ENCODE measurements at places on chromosomes 5 and 9. TPM values are rescaled to one million over a fixed set of nuclear protein-coding genes. Genes with fewer than 3 reads are reported as not detected.

DNA sequence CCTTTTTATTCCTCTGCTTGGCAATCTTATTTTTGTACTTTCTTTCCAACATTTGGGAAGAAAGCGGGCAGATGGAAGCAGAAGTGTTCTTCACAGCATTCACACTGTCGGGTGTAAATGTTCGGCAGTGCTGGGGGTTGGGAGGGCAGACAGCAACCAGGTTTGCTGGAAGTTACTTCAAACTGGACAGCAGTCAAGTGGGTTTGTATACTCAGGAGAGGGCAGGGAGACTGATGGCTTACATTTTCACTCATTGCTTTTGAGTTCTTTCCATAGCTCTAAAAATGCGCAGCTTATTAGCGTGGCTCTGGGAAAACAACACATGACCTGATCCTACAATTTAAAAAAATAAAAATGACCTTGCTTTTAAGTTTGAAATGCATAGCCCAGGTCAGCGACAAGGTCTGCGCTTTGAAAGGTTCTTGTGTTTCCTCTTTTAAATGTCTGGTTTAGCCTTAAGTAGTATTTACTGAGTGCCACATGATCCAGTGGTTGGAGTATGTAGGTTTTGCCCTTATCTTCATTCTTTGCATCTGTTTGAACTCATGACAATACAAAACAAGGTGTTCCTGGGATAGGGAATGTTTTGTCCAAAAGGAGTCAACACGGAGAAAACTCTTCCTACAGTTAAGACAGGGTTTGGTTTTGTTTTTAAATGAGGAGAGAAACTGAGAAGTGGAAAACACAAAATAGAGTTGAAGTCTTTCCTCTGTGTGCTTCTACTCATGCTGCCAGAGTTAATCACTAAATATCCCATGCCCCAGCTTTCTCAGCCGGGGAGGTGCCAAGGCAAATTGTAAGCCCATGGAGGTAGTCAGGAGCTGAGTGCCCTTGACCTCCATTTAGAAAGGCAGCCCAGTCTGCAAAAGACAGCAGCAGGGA lies 132.7 kb upstream of the DMRT1 start:
- DNase-seq: no peak

- no peak for DNase-seq
Observed at GRCh38 chr5:104456122-104456521, 893.5 kb upstream of the NUDT12 start.

NCS1 gene
- 11.7 TPM for total RNA-seq

DNA sequence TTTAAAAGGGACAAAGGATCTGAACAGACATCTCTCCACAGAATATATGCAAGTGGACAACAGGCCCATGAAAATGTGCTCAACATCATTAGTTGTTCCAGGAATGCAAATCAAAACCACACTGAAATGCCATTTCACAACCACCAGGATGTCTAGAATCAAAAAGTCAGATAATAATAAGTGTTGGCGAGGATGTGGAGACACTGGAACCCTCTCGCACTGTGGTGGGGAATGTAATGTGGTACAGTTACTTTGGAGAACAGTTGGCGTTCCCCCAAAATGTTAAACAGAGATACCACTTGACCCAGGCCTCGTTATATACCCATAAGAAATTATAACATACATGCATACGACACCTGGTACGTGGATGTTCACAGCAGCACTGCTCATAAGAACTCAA lies 38.6 kb downstream of the SARDH start:
- no peak for DNase-seq

DNA sequence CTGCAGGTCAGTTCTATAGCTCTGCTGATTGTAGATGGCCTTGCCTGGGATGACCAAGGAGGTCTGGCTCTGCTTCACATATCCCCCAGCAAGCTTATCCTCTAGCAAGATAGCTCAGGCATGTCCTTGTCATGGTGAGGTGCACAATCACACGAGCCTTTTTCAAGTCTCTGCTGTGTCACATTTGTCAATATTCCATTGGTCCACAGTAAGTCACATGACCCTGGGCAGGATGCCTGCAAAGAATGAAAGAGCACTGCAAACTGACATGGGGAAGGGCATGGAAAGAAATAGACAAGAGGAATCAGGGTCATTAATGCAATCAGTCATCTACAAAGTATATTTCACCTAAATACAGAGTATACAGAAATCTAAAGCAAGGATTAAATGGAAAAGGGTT lies 142.0 kb downstream of the RORB start:
- DNase-seq: no peak

WDR31 gene
- total RNA-seq: 4.6 TPM

- no peak for DNase-seq
Observed at GRCh38 chr5:178350361-178351220, 118.0 kb upstream of the PHYKPL start.

DNA sequence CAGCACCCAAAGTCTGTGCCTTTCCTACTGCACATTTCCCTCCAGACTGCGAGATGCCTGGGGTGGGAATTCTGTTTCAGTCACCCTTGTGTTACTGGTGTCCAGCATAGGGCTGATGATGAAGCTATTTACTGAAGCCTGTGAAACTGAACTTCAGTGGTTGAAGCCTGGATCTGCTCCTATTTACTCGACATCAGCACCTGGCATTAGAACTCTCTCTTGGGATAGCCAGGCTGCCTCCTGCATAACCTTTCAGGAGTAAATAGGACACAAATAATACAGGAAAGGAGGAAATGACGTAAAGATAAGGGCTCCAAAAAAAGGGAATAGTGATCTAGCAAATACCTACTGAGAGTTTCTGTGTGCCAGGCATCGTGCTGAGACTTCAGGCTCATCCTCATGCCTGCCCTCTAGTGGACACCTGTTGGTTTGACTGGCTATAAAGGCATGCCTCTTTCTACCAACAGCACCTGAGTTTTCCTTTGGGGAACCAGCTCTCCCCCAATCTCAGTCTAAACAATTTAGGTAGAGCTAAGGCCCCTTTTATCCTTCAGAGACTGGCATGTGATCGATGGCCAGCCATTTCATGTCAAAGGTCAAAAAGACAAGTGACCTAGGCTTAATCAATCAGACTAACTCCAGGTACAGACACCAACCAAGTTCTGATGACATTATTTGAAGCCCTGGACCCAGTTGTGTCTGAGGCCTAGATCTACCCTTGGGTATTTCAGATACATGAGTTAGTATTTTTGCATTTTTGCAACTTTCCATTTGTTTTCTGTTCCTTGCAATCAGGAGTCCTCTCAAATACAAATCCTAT lies 192.1 kb upstream of the TRIM32 start:
- no peak for DNase-seq

DNA sequence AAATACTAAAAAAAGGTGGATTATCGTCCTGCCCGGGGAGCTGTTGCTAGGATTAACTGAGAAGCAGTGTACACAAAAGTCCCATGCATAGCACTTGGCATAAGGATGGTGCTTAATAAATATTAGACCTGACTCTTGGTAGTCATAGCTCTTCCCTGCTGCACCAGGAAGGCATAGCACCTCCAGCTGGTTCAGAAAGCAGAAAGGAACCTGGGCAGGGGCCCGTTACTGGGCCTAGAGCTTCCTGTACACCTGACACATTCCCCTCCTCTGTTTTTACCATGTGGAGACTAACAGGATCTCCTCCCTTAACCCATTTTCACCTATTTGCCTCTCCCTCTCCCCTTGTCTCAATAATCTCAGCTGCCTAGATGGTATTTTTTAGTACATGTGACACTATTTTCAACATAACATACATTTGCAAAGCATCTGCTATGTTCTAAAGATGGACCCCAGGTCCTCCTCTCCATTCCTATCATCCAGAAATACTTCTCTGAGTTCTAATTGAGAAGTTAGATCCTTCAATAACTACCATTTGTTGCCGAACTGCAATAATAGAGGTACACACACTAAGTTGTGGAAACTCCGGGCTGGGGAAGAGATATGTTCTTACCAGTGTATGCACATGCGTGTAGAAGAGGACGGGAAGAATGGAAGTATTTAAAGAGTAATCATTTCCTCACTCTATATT lies 3.2 kb upstream of the ANP32B start:
- no peak for DNase-seq

SPAAR gene
- 5.8 TPM for total RNA-seq

GRCh38 chr5:112685931-112686330 lies 51.8 kb upstream of the APC start:
- DNase-seq: no peak

DNA sequence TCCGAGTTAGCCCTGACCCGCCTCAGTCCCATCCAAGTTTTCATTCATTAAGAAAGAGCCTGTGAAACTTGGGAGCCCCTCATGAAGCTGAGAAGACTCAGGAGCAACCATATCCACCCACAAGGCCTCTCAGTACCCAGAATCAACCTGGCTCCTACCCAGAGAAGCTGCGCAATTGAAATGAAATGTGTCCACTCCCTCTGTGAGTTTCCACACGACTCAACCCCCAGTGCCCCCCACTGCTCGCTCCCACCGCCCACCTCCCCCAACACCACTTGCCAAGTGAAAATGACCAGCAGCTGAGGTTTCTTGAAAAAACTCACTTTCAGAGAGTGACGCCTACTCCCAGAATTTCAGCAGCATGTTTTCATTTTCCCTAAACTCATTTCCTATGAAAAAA lies 104.6 kb downstream of the CDK5RAP2 start:
- no peak for DNase-seq

- DNase-seq: no peak
Observed at GRCh38 chr9:106404137-106404536, 458.8 kb upstream of the ZNF462 start.

DNA sequence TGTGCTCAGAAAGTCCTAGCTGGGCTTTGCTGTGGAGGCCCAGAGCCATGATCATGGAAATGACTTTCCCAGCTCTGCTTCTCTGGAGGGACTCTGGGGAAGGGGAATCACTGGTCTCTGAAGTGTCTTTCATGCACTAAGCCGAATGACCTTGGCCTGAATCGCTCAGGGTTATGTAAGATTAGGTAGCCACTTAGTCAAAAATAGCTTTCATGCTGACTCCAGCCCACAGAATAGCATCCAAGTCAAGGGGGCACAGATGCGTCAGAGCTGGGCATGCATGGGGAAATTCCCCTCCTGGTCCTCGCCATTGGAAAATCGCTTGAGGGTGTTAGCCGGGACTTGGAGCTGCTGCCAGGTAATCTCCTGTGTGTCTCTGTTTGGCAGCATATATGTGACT lies 36.1 kb upstream of the PPARGC1B start:
- DNase-seq: no peak

GRCh38 chr5:128412145-128412930 lies 125.7 kb downstream of the FBN2 start:
- no peak for DNase-seq

FOXI1 gene
- total RNA-seq: not detected

DNA sequence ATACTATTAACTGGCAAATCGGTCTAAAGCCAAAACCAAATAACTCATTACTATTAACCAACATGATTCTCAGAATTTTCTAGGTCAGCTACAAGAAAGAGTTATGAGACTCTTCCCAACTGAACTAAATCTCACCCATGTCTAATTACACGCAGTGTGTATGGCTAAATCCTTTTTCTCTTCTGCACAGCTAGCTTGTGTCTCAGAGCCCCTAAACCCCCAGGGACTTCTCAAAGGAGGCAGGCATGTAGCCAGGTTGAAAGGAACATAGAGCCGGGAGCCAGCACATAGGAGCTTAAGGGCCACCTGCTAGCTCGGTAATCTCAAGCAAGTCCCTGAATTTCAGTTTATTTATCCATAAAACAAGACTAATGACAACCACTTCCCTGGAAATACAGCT lies 2.2 kb upstream of the GZMK start:
- DNase-seq: no peak

ADAMTS6 gene
- 3.8 TPM for total RNA-seq

DNA sequence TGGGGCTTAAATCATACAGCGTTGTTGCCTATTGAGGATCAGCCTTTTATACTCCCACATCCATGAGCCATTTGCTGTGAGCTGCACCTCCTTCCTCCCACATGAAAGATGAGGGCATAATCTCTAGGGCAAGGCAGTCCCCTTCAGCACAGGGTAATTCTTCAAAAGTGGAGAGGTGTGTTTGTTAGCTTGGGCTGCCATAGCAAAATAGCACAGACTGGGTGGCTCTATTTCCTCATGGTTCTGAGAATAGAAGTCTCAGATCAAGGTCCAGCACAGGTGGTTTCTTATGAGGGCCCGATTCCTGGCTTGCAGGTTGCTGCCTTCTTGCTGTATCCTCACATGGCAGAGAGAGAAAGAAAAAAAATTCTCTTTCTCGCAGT lies 121.8 kb upstream of the SLC12A2 start:
- DNase-seq: no peak

PCDHAC1 gene
- total RNA-seq: 0.71 TPM
